ENCODE measurements at places on chromosomes 12 and 14.

GRCh38 chr12:113880988-113881962, 84.8 kb downstream of the RBM19 start:
- DNase-seq: no peak

- no peak for DNase-seq
Observed at GRCh38 chr12:55906056-55906455, 21.6 kb downstream of the PYM1 start.

- DNase-seq: no peak
Observed at GRCh38 chr12:19179986-19180385, 50.5 kb downstream of the PLEKHA5 start.

DNA sequence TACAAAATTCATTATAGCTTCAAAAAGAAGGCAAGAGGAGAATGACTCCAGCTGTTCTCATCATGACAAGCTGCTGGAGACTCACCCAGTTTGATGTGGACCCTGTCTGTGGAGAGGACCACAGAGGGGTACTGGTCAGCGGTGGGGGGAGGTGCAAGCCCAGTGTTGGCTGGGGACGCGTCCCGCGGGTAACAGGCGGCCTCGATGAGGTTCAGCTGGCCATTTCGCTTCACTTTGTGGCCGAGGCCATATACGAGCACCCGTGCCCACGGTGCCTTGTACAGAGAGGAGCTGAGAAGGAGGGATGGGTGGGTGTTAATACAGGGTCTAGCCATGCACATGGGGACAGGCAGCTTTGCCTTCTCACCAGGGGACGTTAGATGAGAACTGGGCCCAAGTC, 67.1 kb downstream of the TRAFD1 start:
- no peak for DNase-seq

DNA sequence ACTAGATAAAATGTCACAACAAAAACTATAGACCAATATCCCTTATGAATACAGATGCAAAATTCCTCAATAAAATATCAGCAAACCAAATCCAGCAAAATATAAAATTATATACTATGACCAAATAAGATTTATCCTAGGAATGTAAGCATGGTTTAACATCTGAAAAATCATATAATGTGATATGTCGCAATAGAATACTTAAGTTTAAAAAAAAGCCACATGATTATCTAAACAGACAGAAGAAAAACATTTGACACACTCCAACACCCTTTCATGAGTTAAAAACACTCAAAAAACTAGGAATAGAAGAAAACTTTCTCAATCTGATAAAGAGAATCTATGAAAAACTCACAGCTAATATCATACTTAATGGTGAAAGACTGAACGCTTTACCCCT, 20.3 kb downstream of the ANGEL1 start:
- DNase-seq: no peak

DNA sequence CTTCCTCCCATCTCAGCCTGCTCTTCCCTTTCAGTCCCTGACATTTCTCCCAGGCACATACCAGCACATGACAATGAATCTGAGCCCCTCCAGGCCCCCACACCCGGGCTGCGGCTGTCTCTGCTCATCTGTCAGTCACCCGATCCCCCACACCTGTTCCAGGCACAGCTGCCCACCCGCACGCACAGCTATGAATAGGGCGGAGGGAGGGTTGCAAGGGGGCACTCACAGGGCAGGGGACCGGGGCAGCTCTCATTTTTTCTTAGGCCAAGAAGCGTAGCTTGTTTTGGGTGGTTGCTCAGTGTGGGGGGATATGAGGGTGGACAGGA, 43.7 kb upstream of the TSPAN9 start:
- no peak for DNase-seq

- no peak for DNase-seq
Observed at GRCh38 chr12:121107681-121108080, 25.0 kb upstream of the P2RX7 start.

DNA sequence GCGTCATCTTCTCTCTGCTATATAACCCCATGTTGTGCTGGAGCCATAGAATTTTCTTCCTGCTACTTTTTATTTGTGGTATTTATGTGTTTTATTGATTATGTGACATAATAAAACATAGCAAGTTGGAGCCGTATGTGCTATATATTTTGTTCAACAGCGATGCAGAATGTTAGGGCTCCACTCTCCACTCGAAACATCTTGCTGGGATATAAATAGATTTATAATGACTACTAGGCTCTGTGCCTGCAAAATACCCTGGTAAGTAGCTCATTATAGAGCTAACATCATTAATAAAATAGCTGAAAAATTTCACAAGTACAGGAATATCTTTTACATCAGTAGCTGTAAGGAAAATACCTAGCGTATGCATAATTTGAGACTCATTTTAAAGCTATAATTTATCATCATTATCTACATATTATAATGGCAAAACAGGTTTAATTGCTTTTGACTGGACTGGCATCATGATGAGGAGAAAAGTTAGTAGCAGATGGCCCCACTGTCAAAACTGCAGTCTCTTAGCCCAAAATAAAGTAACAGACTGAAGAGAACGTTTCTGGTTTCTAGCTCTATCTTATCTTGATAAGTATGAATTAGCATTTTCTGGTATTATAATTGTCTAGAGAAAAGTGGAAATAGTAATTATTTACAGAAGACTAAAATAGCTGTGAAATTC, 263.0 kb downstream of the NEDD1 start:
- DNase-seq: no peak

DNA sequence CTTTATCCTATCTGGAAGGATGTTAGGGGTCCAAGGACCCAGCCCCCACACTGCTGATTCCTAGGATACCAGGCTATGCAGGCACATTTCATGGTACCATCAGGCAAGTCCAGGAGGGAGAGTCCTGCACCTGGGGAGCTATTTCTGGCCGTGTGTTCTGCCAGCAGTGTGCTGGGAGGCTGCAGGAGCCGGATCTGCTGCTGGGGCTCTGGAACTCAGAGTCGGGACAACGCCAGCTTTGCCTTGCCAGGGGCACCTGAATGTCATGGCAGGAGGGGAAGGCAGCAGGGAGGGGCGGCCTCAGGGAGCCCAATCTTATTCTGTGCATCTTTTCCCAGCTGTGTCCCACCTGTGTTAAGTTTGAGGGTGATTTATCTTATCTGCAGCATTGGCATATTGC, 17.8 kb downstream of the SRRM4 start:
- DNase-seq: no peak

GRCh38 chr12:108605000-108605689, 7.3 kb upstream of the TMEM119 start:
- DNase-seq: no peak

DNA sequence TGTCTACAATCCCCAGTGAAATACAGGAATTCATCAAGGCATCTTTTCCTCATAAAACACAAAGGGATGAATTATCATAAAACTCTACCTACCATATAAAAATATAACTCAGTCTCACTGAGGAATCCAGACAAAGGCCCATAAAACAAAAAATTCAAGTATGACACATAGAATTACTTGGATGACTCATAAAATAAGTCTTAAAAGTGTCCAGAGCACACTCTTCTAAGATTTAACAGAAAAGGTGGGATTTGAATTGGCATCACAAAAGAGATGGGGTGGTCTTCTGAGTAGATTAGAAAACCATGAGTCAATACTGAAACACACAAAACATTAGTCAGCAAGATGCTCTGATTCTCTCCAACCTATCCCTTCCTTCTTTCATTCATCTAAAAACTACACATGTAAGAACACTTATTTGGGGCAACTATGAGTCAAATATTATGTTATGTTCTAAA, 202.7 kb upstream of the GARIN6 start:
- no peak for DNase-seq

GRCh38 chr12:93832131-93832530, 155.0 kb downstream of the CRADD start:
- DNase-seq: no peak

- DNase-seq: no peak
Observed at GRCh38 chr14:89720076-89720687, 234.3 kb downstream of the EFCAB11 start.

DNA sequence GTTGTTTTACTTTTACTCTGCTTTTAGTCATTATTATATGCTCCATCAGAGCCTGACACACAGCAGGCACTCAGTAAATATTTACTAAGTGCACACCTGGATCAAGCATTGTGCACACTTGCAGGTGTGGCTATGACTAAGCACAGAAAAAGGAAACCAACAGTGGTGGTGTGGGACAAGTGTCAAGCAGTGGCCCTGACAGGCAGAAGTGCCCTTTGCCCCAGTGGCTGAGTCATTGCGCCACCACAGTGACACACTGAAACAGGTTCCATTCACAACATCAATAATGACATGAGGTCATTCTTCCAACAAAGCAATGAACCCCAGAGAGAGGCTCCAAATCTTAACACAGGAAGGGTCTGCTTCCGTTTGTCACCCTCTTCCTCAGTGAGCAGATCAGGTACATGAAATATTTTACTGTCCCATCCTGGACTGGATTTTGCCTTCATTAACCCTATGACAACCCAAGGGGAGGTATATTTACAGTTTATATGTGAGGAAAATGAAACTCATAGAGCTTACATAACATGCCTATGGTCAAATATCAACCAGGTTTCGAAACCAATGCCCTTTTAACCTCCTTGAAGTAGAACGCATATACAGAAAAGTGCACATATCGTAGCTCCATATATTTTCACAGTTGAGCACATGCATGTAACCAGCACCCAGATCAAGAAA, 82.6 kb upstream of the GTF2A1 start:
- DNase-seq: no peak

DNA sequence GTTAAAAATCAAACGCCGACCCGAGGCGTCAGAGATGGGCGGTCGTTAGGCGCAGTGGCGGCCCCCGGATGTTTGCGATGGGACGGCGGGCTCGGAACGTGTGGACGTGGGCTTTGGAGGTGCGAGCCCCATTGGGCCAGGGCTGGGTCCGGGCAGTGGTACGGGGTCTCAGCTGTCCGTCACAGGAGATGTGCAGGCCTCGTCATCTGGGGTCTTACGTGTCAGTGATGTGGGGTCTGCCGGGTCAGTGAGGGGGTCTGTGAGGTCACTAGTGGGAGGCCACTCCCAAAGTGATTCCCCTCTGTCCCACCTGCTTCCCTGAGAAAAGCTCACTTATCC, 21.6 kb upstream of the CHFR start:
- DNase-seq: no peak

GRCh38 chr12:78038986-78039385, 208.3 kb downstream of the NAV3 start:
- no peak for DNase-seq

DNA sequence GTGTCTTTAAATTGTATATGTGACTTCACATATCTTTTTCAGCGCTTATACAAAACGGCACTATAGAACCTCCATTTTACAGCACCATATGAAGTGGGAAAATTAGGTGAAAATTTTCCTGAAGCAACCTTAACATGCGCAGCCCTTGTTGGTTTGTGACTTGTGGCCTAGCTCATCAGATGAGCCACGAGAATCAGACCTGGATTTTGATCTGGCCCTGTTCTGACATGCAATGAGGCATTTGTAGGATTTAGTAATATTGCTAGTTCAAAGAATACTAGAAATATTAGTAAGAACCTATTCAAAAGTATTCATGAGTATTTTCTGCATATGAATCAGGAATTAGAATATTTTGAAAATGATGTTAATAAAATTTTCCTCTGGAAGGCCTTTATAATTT, 2.9 kb downstream of the CDKN1B start:
- no peak for DNase-seq

DNA sequence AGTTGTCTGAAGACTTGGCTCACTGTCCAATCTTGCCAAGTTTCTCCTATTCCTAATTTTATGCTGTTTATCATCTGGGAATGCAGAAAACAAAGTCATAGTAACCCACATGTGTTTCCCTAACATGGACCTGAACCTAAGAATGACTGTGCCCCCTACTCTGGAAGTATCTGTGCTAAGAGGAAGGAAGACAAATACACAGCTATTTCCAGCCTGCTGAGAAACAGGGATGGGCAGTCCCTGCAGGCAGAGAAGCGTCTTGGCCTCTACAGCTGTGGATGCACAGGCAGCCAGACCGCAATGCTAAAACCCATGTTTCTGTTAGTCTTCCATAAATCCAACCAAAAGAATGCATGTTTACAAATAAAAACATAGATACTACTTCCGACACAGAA, 56.2 kb downstream of the DUSP16 start:
- no peak for DNase-seq

GRCh38 chr14:90451961-90452360, 55.1 kb downstream of the CALM1 start:
- no peak for DNase-seq

GRCh38 chr12:4286228-4286627, 12.7 kb downstream of the CCND2 start:
- DNase-seq: no peak

DNA sequence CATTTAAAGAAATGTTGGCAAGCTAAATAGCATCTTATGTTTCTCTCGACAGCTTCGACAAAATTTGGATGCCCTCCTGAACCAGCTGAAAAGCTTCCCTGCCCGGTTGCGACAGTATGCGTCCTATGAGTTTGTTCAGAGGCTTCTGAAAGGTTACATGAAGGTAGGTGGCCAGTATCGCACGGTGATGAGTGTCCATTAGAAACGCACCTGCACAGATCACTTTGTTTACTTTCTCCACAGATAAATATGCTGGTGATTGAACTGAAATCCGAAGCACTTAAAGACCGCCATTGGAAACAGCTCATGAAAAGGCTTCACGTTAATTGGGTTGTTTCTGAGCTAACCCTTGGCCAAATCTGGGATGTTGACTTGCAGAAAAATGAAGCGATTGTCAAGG, 36.5 kb downstream of the DYNC1H1 start:
- no peak for DNase-seq

Measured in activated CD8-positive, alpha-beta memory T cell treated with anti-CD3 and anti-CD28 coated beads for 1 hour (primary cell).